ENCODE measurements at places on chromosomes 13 and 19.

DNA sequence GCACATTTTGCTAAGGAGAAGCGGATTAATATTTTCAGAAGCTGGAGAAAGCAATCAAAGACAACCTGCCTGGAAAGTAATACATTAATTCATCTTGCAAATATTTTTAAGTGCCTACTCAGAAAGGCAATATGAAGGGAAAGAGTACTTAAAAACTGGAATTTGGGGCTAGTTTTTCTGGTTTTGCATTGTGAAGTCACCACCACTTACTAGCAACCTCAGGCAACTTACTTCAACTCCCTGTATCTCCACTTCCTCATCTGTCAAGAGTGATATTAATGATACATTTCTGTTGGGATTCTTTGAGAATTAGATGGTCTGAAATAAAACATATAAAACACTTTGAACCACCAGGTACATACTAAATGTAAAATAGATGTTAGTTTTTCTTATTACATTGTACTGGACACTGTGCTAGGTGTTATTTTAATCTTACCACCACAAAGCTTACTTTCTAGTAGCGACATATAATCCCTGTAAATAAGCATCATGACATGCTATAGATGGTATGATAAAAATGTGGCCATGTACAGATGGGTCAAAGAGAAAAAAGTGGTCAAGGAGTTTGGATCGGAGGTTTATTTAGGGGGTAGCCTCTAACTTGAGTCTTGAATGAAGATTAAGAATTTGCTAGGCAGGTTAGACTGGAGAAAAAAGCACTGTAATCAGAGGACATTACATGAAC is 101.2 kb downstream of the SPRY2 start:
- no peak for DNase-seq

GRCh38 chr19:13847407-13848339 is 29.3 kb upstream of the NANOS3 start:
- peak; percentile 84 for DNase-seq

GRCh38 chr13:48404952-48405351 is 8.0 kb downstream of the LPAR6 start:
- DNase-seq, result no peak

DNA sequence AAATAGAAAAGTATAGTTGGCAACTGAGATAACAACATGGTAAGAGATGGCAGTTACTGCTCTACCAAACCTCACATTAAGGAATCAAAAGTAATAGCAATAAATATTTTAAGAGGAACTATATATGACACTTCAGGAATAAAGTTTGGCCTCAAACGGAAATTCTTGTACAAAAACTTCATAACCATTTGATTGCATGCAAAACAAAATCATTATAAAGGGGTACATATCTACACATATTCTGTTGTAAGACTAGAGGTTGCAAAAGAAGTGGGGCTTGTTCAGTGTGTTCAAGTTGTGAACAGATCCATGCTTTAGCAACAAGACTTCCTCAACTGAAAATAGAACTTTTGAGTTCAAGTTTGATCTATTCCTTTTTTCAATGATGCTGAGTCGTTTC is 133.5 kb upstream of the MIR17HG start:
- DNase-seq, result no peak

DNA sequence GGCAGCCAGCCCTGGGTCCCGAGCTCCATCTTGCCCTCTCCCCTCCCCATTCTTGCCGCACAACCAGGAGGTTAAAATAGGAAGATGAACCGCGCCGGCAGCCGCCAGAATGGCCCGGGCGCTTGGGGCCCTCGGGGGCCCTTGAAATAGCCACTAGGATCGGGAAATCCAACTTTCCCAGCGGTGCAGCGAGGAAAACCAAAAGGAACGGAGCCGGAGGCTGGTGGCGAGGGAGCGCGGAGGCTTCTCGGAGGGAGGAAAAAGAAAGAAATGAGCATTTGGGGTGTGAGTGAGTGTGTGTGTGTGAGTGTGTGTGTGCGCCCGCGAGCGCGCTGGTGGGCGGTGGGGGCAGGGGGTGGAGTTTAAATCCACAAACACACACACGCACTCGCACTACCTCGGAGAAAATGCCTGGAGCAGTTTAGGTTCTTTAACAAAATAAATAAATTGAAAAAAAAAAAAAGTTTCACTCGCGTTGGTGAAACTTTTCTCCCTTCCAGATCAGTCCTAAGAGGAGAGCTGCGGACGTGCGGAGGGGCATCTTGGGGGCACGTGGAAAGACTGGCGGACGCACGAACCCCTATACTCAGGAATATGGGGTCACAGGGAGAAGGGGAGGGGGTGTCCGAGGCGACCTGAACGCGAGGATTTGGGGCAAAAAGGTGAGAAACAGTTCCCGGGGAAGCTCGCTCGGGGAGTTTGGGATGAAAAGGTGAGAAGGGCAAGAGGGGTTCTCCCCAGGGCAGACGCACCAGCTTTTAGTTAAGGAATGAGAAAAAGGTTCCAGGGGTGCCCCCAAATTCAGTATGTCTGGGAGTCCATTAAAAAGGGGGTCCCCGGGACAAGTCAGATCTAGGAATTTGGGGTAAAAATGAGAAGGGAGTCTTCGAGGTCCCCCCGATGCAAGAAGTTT is 1.3 kb downstream of the RFX2 start:
- peak; percentile 39 for DNase-seq

- no peak for DNase-seq
These were observed 289.2 kb downstream of the FGF9 start for GRCh38 chr13:21960108-21960507.

- no peak for DNase-seq
These were observed 13.7 kb upstream of the GPR183 start for GRCh38 chr13:99320693-99321481.

Measured in stimulated activated CD4-positive, alpha-beta T cell treated with anti-CD3 and anti-CD28 coated beads, Interleukin-1b, Interleukin-23, amount 100 ng/mL, for 48 hours (primary cell).